ENCODE measurements at places on chromosomes 5 and 9.

DNA sequence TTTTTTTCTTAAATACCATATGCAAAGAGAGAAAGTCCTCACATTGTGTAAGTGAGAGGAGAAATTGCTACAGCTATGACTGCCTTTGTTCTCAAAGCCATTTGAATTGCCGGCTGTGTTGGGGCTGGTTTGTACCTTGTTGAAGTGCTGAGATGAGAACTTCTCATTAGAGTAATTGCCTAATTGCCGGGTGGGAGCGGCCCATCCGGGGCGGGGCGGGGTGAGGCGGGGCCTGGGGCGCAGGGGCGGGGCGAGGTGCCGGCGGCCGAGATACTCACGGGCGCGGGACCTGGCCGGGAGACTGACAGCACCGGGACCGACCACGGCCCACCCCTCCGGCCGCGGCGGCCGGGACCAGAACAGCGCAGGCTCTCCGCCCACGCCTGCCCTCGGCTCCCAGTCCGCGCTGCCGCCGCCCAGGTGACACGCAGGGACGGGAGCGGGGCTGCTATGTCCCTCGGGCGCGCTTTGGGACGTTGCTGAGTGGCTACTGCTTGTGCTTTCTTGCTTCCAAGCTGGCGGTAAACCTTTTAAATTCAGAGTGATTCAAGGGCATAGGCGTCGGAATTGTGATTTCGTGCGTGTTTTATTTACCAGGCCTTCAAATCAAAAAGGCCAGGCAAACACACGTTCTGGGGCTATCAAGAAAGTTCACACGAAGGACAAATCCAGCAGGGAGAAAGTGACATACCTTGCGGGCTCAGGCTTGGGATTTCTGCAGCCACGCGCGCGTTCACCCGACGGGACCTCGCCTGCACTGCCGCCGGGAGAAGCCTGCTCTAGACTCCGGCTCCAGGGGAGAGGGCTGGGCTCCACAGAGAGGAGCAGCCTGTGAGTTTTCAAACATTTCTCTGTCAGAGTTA is 269.1 kb downstream of the FANCC start:
- DNase-seq, result peak; percentile 48

GRCh38 chr9:9560382-9561035 is 1052.3 kb downstream of the PTPRD start:
- DNase-seq, result no peak

DNA sequence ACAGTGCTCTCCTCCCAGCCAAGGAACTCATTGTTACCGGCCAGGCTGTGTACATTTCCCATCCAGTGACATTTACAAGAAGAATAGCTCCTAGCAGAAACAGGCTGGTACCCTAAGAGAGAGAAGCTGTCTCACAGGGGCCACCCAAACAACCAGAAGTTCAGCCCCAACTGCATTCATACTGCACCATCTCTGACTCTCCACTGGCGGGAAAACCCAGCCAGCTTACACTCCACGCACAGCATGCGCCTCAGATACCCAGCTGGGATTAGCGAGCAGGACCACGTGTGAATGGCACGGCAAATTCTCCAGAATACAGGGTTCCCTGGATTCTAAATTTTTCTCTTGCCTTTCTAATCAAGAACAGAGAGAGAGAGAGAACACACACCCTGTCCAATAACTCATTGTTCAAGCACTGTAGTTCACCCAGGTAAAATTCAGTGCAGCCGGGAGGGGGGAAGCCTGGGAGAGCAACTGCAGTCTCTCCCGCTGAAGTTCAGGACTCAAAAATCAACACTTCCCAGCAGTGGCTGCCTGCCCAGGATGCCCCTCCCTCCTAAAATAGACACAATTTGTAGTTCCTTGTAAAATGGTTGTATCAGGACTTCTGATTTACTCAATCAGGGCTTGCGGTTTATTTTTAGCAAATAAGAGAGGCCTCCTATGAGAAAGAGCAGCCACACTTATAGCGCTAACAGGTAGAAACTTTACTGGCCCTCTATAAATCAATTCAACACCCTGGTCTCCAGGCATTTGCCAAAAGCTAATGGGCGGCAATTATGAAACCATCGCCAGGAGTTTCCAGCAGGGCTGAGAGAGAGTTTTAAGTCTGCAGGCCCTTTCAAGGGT is 2.2 kb downstream of the COL23A1 start:
- DNase-seq, result no peak

DNA sequence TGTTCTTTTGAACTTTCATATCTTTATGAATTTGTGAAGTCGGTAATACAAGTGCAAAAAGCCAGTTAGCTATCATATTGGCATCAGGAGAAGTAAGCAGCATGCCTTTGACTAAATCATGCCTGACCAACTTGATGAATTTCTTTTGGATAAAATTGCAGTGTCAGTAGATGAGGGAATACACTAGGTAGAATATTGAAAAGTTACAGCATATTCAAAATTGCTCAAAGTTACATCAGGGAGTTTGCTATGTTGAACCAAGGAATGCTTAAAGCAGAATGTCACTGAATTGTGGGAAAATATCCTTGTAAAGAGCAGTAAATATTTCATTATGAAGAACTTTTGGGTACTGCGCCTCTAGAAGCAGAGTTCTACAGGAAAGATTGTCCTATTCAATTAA is 87.1 kb upstream of the TLX3 start:
- no peak for DNase-seq

GRCh38 chr5:91468651-91469422 is 85.7 kb upstream of the ARRDC3 start:
- DNase-seq, result no peak

DNA sequence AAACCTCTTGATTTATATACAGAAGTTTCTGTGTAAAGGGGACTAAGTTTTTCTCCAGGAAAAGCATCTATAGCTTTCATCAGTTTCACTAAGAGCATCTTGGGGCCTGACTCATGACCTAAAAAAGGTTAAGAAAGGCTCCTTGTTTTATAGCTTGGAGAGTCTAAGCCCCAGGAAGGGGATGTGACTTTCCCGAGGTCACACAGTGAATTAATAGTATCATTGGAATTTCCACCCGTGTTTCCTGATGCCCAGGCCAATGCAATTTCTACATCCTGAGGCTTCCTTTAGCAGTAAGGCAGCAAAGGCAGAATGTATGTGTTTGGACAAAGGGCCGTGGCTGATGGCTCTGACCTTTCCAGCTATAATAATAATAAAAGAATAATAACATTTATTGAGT is 8.6 kb downstream of the MORN5 start:
- no peak for DNase-seq

DNA sequence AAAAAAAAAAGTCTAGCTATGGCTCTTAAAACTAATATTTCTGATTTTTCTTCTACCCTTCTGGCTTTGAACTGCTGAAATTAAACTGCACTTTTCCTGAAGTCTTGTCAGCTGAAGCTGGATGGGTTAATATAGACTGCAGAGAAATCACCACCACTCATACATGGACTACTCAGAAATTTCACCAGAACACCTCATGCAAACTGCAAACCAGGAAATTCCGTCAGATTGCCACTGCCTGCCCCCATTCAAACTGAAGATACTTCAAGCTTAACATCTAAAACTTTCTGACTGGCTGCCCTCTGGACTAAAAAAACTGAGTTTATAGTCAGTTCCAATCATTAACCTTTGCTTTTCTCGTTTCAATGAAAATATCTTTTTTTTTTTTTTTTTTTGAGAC is 11.6 kb upstream of the ANXA2R start:
- DNase-seq, result no peak

DNA sequence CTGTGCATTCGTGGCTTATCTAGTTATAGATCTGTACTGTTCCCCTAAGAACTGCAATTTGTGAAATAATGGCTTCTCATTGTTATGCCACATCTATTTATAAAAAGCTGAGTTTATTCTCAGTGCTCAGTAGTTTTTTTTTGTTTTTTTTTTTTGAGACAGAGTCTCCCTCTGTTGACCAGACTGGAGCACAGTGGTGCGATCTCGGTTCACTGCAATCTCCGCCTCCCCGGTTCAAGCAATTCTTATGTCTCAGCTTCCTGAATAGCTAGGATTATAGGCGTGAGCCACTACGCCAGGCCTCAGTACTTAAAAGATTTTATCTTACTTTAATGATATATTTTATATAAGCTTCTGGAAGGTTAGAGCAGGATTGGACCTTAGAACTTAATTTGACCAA is 19.0 kb downstream of the SEC61B start:
- DNase-seq, result no peak

DNA sequence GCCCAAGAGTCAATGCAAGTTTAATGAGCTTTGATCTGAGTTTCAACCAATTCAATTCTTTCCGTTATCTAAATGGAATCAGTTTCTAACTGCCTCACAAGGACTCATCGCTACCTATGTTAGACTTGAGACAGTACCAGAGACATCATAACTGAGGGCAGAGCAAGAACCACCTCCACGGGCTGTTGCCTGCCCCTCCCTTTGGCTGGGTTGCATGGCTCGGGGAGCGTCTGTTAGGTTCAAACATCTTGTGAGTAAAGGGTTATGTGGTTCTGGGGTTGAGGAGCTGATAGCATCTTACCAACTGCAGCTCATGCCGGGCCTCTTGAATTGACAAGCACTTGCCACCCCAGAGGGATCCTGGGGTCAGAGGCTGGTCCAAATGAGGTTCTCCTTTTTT is 457.9 kb downstream of the ENC1 start:
- no peak for DNase-seq

GRCh38 chr9:69951411-69951810 is 92.2 kb upstream of the MAMDC2 start:
- DNase-seq, result no peak

GRCh38 chr9:19799784-19800183 is 10.9 kb upstream of the SLC24A2 start:
- DNase-seq, result no peak

- no peak for DNase-seq
Measured at GRCh38 chr9:19936598-19936997, 147.8 kb upstream of the SLC24A2 start.

DNA sequence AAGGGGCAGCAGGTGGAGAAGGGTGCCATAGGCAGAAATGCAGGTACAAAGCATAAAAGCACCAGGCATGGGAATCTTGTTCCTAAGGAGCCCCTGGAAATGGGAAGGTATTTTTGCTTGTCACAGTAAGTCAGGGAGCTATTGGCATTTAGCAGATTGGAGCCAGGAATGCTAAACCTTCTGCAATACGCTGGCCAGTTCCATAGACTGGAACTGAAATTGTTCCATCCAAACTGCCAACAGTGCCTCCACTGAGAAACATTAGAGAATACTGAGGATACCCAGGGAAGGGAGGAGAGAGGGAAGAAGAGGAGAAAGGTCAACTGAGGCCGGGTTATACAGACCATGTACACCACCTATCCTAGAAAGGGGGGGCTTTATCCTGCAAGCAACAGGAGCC is 162.7 kb downstream of the MED27 start:
- no peak for DNase-seq

DNA sequence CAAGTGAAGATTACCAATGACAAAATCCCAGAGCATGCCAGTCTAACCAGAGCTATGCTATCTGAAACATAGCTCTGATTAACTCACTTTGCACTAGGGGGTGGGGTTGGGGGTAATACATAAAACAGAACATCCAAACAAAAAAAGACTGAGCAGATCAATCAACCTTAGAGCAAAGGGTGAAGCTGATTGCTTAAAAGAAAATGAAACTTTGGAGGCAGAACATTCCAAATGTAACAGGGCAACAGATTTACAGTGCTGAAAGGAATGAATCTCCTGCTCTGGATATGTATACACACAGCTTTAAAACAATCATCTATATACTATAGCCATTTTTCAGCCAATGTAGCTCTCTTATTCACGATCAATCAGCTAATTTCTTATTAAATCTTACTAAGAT is 4.9 kb downstream of the IL6ST start:
- DNase-seq, result no peak

DNA sequence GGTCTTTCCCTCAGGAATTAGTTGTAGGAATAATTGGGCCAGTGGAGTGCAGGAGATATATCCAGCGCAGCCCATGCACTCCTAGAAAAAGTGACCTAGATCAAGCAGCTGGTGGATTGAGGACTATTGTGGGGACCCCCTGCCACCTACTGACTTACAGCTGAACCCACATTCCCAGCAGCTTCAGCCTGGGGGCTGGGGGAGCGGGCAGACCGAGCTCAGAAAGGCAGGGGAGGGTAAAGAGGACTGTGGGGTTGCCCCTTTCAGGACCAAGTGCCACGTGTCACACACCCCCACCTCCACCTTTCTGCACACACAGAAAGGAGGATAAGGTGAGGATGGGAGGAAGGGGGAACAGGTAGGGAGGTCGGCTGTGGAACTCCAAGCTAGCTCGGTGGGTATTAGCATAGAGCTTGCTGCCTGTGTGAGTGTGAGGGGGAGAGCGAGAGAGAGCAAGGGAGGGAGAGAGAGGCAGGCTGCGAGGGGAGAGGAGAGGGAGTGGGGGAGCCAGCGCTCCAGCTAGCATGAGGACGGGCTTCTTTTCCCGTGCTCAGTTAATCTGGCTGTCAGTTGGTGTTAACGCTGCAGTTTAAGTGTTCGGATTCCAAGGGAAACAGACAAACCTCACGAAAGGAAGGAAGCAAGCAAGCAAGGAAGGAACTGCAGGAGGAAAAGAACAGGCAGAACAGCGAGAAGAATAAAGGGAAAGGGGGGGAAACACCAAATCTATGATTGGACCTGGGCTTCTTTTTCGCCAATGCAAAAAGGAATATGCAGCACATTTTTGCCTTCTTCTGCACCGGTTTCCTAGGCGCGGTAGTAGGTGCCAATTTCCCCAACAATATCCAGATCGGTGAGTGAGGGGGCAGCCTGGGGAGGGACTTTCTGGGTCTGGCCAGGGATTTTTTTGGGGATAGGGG is at the start of gene GRIA1:
GRIA1 (plus strand) TSS at position 553 of the 920 bp plus-strand sequence.
- peak; percentile 42 for DNase-seq

- DNase-seq, result no peak
Measured at GRCh38 chr9:122475717-122476116, 2.0 kb downstream of the OR1J1 start.

GRCh38 chr9:90770927-90771326 is 30.7 kb upstream of the SYK start:
- no peak for DNase-seq

DNA sequence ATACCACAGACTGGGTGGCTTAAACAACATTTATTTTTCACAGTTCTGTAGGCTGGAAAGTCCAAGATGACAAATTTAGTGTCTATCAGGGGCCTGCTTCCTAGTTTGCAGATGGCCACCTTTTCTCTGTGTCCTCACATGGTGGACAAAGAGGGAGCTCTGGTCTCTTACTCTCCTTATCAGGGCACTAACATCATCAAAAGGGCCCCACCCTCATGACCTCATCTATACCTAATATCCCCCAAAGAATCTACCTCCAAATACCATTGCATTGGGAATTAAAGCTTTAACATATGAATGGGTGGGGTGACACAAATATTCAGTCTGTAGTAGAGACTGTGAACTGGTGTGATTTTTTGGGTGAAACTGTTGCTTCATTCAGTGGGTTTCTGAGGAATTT is 78.1 kb downstream of the C7 start:
- no peak for DNase-seq

GRCh38 chr9:14935106-14935751 is 25.0 kb upstream of the FREM1 start:
- no peak for DNase-seq

DNA sequence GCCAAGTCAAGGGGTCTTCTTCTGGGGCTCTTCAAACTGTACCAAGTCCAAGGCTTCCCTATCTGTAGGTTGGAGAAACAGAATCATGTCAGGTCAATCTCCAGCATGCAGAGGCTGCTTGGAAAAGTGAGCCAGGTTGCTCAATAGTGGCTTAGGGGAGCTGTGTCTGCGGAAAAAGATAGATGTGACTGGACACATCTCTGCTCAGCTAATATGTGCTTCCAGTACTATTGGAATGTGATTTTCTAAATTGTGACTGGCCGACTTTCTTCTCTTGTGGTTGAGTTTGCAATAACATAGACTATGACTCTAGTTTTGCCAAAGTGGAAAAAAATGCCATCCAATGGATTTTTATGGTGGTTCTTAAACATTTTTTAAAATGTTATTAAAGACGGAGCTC is 136.7 kb downstream of the BOD1 start:
- DNase-seq, result no peak

All from hypothalamus (tissue), 51 donors.